DMS153 (cell line): ENCODE measurements at places on chromosomes 12 and 14.

GRCh38 chr12:59823567-59823966 lies 227.7 kb downstream of the SLC16A7 start:
- no peak for DNase-seq

GRCh38 chr12:57330992-57331391 lies 80.0 kb upstream of the STAC3 start:
- no peak for DNase-seq

GRCh38 chr14:77002335-77002734 lies 26.2 kb downstream of the IRF2BPL start:
- no peak for DNase-seq

DNA sequence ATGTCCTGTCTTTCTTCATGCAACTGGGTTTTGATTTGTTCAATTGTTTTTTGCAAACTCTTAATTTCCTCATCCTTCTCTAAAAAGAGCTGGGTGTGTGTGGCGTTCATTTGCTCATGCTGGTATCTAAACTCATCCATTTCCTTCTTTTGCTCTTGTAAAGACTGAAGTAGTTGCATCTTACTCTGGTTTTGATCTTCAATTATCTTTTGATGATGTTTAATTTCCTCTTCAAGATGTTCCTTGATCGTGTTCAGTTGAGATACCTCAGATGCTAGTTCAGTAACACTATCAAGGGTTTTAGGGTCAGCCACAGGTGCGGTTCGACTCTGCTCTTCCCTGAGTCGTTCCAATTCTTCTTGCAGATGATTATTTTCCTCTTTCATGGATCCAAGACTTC lies 34.8 kb downstream of the TRIP11 start:
- DNase-seq: no peak

DNA sequence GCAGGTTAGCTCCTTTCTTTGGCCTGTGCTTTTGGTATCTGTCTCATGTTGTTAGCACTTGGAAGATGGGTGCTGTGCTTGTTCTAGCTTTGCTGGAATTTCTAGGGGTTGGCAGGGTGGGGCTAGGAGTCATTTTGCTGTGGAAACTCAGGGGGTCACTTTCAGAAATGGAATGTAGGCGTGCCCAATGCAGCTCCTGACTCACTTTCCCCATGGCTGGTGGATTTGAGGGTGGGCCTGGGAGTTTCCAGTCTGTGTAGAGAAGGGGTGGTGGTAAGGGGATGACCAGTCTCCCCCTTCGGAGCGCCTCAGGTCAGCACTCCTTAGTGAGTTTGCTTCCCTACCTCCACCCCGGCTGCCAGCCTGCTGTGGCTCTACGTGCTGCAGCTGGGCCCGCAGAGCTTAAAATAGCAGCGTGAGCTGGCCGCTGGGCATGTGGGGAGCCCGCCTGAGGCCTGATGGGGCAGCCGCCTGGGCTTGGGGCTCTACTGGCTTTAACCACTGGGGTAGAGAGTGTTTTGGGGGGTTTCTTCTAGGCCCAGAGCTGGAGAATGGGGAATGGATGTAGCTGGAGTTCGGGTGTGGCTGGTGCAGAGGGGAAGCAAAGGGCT lies 108.2 kb downstream of the TSPAN9 start:
- DNase-seq: no peak

DNA sequence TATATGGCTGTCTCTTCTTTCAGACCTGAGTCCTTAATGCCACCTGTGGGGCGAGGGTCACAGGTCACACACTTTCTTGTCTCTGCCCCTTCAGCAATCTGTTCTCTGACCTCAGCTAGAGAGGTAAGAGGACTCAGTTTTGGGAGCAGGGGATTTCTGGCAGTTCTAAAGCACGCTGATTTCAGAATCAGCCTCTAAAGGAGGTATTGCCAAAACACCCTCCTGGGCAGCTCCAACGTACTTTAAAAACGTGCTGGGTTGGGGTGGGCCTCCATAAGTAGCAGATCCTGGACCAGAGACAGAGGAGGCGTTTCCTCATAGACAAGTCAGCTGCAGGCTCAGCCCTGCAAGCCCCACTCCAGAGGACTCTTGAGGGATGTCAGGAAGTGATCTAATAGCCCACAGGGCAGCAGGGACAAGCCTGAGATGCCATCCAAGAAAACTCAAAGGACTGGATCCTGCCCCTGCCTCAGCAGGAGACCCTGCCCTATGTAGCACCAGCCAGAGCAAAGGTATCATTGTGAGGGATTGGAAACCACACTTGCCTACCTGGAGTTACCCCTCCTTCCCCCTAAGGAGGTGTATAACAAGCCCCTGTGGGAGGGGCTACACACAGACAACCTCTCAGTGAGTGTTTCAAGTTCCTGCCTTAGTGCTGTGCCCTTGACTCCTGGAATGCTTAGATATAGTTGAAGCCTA lies 8.5 kb downstream of the CTDSP2 start:
- DNase-seq: no peak

DNA sequence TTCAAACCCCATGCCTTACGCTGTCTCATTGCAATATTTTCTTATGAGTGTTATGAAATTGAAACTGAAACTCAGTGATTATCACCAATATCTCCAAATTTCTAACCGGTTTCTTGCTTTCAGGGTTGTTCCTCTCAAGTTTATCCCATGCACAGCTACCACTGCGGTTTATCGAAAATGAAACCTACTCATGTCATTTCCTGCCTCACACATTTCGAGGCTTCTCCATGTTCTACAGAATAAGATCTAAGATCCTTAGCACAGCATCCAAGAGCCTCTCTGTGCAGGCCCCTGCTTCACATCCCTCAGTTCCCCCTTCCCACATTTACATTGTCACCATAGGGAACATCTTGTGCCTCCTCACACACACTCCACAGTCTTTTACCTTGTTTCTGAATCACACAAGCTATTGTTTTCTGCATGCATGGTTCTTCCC lies 45.5 kb upstream of the FAR2 start:
- no peak for DNase-seq

GRCh38 chr12:7035463-7035862 lies 17.2 kb upstream of the LPCAT3 start:
- DNase-seq: no peak

- DNase-seq: no peak
Measured at GRCh38 chr12:131946757-131947156, 3.0 kb upstream of the EP400 start.

GRCh38 chr12:40569626-40570179 lies 122.5 kb upstream of the CNTN1 start:
- no peak for DNase-seq

DNA sequence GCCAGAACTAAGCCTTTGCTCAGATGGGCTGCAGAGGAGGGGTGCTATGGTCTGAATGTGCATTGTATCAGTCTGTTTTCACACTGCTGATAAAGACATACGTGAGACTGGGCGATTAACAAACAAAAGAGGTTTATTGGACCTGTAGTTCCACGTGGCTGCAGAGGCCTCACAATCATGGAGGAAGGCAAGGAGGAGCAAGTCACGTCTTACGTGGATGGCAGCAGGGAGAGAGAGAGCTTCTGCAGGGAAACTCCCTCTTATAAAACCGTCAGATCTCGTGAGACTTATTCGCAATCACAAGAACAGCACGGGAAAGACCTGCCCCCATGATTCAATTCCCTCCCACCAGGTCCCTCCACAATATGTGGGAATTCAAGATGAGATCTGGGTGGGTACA lies 3.8 kb upstream of the BRF1 start:
- DNase-seq: no peak

GRCh38 chr12:95736631-95737030 lies 53.9 kb downstream of the NTN4 start:
- DNase-seq: no peak

DNA sequence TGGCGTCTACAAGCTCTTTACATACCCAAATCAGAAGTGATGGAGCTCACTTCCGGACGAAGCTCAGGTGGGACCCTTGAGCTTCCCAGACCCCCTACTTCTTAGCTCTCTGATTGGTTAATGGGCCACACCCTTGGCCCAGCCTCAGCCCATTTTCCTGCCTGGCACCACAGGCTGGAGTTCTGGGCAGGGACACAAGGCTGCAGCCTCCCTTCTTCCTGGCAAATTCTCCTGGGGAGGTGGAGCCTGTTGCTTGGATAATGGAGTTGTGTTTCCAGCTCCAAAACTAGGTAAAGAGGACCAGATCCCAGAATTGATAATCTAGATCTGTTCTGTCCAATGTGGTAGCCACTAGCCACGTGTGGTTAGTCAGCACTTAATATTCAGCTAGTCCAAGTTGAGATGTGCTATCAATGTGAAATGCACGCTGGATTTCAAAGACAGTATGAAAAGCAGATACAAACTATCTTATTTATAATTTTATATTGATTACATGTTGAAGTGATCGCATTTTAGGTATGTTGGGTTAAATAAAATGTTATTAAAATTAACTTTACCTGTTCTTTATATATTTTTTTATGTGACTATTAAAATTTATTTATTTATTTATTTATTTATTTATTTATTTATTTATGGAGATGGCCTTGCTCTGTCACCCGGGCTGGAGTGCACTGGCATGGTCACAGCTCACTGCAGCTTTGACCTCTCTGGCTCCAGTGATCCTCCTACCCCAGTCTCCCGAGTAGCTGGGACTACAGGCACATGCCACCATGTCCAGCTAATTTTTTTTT lies 12.6 kb upstream of the FAIM2 start:
- no peak for DNase-seq

- no peak for DNase-seq
Measured at GRCh38 chr12:128180166-128180565, 86.8 kb upstream of the TMEM132C start.

GRCh38 chr12:124898200-124898922 lies 16.1 kb downstream of the UBC start:
- DNase-seq: peak; percentile 57

GRCh38 chr12:16118586-16118985 lies 158.9 kb downstream of the SLC15A5 start:
- no peak for DNase-seq

GRCh38 chr12:24760606-24761378 lies 188.1 kb downstream of the BCAT1 start:
- DNase-seq: peak; percentile 37

DNA sequence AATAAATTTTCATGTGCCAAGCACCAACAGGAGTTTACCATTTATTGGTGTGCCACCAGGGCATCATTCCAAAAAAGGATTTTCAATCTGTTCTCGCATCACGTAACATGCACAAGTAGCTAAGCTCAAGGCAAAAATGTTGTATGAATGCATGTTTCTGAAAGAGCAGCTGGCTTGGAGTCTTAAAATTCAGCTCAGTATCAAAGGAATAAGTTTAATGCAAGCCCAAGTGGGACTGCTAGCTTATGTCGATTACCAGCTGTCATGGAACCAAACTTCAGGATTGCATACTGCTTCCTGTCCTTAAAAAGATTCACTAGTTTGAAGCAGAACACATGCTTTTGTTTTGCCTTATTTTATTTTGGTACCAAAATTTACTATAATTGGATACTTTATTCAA lies 437.0 kb downstream of the FSCB start:
- DNase-seq: no peak
